ENCODE measurements at places on chromosomes 7 and 10. TPM values are rescaled to one million over a fixed set of nuclear protein-coding genes. Genes with fewer than 3 reads are reported as not detected.

LRIT1 gene
- not detected for total RNA-seq

XRCC2 gene
- 0.96 TPM for total RNA-seq

RPP38 gene
- total RNA-seq: 19.1 TPM

PRKCQ gene
- total RNA-seq: 4.3 TPM

NEUROD6 gene
- not detected for total RNA-seq

GPR85 gene
- 2.8 TPM for total RNA-seq

OPN4 gene
- not detected for total RNA-seq

CDK6 gene
- total RNA-seq: 24.8 TPM

HOXA5 gene
- 10.4 TPM for total RNA-seq

ECD gene
- 39.1 TPM for total RNA-seq

TUBB8 gene
- total RNA-seq: 0.78 TPM

CDH23 gene
- total RNA-seq: 79.3 TPM

PNLIP gene
- total RNA-seq: not detected

OR13A1 gene
- total RNA-seq: 1.4 TPM

HOXA13 gene
- 15.6 TPM for total RNA-seq

GBX1 gene
- total RNA-seq: not detected

RAMP3 gene
- 47.2 TPM for total RNA-seq

SPDYE1 gene
- total RNA-seq: not detected

SYT15B gene
- total RNA-seq: 4.9 TPM

COPS6 gene
- total RNA-seq: 121 TPM

CCDC146 gene
- total RNA-seq: 11.7 TPM

ANKRD2 gene
- total RNA-seq: 1.1 TPM

DOCK1 gene
- 97.7 TPM for total RNA-seq

MNX1 gene
- not detected for total RNA-seq

COL17A1 gene
- total RNA-seq: 18.5 TPM

NRP1 gene
- 68.3 TPM for total RNA-seq

EBF3 gene
- total RNA-seq: 5.5 TPM

PPP2R2D gene
- total RNA-seq: 47.0 TPM

LMOD2 gene
- 0.47 TPM for total RNA-seq

GPR37 gene
- total RNA-seq: 1.6 TPM

TMEM236 gene
- 0.49 TPM for total RNA-seq

PRPS1L1 gene
- total RNA-seq: not detected

CACNA2D1 gene
- 20.2 TPM for total RNA-seq

TET1 gene
- 4.8 TPM for total RNA-seq

SH2D4B gene
- not detected for total RNA-seq

NUTM2E gene
- total RNA-seq: 0.16 TPM

TRPV5 gene
- total RNA-seq: not detected

EVX1 gene
- 5.6 TPM for total RNA-seq

PLAC9 gene
- total RNA-seq: 44.2 TPM

SEC31B gene
- total RNA-seq: 16.0 TPM

FAM25G gene
- total RNA-seq: not detected

SLC39A12 gene
- total RNA-seq: 0.13 TPM

ELAPOR2 gene
- total RNA-seq: 24.5 TPM

NOC3L gene
- 27.9 TPM for total RNA-seq

CHRM2 gene
- 0.81 TPM for total RNA-seq

C7orf57 gene
- total RNA-seq: 0.42 TPM

FOXI2 gene
- 1.1 TPM for total RNA-seq

C7orf33 gene
- total RNA-seq: not detected

ZNF479 gene
- not detected for total RNA-seq

ZPBP gene
- 1.2 TPM for total RNA-seq

HTR7 gene
- total RNA-seq: 0.65 TPM

PALD1 gene
- 11.0 TPM for total RNA-seq

OR2A5 gene
- not detected for total RNA-seq

Measured in ureter (tissue), 1 donor.